ENCODE measurements at places on chromosomes 7 and 10.
A peak's percentile ranks its signal among the peaks of the same experiment; 100 is the strongest.

- no peak for DNase-seq
These were observed 128.9 kb downstream of the MTPAP start for GRCh38 chr10:30219971-30220751.

DNA sequence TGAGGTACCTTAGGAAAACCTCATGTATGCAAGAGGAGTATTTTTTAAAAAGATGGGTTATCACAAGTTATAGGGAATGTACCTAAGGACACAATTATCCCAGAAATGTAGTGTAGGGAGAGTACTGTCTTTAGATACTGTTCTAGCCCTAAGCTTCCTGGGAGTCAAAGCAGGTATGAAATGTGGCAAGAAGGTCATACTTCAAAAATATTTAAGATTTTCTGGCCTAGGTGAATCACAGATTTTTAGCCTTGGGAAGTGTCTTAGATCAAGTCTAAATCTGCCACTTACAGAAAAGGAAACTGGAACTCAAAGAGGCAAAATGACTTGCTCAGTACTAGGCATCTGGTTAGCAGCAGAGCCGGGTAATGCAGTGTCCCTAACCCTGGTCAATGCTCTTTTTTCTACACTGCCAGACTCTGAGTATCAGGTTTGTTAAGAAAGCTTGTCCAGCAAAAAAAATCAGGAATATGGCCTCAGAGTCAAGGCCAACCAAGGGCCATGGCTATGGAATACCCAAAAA, 13.9 kb downstream of the PIK3AP1 start:
- DNase-seq = no peak

DNA sequence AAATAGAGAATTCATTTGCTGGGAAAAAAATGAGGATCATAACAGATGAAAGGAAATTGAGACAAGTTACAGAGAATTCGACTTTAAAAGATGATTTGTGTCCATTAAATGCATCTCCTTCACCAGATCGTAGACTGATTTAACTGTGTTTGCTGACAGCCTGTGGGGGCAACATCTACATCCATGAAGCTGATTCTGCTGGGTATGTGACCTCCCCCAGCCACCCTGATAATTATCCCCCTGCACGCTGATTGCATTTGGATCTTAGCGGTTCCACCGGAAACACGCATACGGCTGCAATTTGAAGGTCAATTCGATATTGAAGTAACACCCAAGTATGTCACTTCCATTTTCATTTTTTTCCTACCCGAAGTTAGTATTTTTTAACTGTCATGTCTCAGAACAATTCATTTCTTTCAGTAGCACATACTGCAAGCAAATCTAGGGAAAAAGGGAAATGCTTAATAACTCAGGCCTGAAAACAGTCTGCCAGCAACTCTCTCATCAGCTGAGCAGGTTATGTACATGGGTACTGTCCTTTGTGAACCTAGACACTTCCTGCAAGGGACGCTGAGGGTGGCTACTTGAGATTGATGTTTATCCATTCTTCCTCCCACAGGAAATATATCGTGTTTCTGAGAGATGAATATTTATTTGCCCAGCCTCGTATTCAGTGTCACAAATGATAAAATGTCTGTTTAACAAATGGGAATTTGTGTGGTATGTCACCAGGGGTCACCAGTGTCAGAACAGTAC, 134.9 kb downstream of the ZNF22 start:
- DNase-seq = no peak

GRCh38 chr7:30465046-30465810, 13.4 kb downstream of the NOD1 start:
- DNase-seq = no peak

- peak; percentile 82 for DNase-seq
These were observed 20.9 kb upstream of the CYP26C1 start for GRCh38 chr10:93039721-93040120.

- no peak for DNase-seq
These were observed 22.6 kb upstream of the LRRC72 start for GRCh38 chr7:16504019-16504418.

DNA sequence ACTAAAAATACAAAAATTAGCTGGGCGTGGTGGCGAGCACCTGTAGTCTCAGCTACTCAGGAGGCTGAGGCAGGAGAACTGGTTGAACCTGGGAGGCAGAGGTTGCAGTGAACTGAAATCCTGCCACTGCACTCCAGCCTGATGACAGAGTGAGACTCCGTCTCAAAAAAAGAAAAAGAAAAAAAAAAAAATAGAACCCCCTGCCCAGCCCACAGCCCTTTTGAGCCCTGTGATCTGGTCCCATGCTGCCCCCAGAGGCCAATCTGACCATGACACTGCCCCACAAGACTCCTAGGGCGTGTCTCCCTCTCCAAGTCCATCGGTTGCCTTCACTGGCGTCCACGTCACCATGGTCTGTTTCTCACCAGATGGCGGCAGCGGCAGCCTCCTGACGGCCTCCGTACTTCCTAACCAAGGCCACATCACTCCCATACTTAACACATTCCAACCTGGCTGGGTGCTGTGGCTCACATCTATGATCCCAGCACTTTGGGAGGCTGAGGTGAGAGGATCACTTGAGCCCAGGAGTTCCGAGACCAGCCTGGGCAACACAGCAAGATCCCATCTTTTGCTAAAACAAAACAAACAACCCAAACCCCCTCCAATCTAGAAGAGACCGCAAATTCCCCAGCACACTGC, 18.0 kb downstream of the STX1A start:
- peak; percentile 94 for DNase-seq

GRCh38 chr10:69960988-69961880, 91.4 kb upstream of the MACROH2A2 start:
- DNase-seq = peak; percentile 36

DNA sequence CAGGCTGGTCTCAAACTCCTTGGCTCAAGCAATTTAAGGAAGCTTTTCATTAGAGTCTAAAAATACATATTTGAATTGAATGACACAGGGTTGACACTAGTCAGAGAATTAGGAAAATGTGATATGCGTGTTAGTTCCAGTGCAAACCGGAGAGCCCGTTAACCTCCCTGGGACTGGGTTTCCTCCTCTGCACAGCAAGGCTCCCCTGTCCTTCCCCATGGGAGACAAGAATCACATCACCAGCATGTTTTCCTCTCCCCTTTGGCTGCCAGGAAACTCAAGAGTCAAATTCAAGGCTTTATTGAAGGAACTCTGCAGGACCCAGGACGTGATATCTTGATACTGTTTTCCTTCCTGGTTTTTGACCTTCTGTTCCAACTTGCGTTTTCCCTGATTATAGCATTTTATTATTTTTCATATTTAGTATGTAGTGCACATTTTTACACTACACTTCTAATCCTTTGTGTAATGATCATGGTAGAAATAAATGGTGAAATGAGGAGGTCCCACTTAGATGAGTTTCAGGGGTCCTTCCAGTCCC, 24.9 kb downstream of the GSTO2 start:
- DNase-seq = no peak

DNA sequence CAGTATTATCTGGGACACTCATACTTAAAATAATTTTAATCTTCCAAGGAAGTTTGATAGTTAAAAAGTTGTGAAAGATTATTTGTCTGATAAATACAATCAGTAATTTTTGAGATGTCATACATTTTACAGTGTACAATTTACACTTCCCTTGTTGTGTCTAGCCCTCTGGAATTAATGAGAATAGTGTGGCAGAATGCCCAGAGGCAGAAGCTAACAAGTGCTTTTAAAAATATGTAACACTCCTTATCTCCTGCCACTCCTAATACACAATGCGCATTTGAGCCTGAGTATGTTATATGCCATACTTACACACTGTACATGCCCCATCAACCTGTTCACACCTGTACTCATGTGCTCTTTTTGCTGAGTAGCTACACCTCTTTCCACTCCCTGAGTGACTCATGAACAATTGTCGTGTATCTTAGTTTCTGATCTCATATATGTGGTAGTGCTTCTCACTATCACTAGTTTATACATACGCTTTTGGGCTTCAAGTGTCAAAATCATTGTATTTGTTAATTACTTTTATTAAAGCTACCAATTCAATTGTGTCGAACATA, 106.9 kb upstream of the GNAI1 start:
- DNase-seq = no peak
